ENCODE measurements at places on chromosomes 7 and 10.

DNA sequence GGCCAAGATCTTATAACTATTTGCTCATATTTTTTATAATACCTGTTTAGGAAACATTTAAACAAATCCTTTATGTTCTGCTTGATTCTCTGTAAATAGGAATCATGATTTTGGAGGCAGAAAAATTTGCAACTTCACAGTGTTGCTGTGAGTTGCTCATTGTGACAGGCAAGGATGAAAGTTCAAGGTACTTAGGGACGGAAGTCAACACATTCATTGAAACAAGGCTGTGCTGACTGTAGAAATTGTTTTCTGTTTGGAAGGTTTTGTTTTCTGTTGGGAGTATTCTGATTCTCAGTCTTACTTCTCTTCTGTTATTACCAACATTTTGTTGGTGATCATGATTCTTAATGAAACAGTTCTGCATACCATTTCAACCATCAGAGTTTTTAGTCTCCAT is 54.9 kb downstream of the FANK1 start:
- DNase-seq: no peak

DNA sequence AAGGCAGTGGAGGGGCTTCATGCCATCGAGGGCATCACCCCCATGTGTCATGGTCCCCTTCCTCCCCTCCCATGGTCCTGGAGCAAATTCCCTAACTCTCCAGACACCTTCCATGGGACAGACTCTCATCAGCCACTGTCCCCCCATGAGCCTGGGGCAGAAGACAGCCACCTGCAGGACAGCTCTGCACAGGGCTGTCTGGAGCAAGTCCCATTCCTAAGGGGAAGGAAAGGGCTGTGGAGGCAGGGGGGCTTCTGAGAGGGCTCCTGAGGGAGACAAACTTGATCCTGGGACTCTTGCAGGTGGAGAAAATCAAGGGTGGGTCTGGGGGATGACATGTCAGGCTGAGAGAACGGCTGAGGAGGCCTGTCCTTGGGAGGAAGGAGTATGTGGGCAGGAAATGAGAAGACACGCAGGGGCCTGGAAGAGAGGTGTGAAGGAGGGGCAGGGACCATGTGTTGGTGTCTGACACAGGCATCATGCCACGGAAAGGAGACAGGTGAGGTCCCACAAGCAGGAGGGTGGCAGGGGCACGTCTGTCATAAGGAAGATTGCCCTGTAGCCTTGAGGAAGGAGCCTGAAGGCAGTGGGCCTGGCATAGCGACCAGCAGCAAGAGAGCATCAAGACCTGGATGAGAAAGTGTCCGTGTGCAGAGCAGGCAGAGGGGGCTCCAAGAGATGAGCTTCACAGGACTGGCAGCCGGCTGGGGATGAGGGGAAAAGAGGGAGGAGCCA is 14.4 kb upstream of the GDF10 start:
- no peak for DNase-seq

DNA sequence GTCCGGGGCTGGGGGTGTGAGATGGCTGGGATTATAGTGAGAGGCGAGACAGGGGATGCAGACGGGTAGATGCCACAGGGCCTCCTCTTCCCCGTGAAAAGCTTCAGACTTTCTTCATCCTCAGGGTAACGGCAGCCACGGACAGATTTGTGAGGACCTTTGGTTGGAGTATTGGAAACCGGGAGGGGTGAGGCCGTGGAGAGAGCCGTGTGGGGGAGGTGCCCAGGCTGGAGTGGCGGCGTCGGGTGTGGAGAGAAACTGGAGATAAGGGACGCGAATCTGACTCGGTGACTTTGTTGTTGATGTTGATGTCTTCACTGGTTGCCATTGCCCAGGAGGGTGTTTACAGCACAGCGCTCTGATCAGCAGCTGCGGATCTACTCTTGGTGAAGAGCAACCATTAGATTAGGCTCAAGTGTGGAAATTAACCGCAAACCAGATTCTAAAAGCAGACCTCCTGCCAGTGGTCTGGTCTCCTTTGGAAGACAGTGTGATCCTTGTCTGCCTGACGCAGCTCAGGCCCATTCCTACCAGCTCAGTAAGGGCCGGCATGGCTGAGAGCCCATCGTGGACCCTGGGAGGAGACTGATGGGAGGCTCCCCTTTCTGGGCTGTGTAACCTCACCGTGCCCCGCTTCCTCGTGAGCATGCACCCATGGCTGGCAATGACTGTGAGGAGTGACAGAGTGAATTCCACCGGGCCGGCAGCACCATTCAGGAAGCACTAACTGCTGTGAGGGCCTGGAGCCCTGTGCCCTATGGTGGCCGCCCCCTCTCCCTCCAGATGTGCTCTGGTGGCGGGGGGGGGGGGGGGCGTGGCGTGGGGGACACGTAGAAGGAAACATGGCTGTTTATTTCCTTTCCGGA is 90.3 kb downstream of the INPP5A start:
- DNase-seq: peak; percentile 84

DNA sequence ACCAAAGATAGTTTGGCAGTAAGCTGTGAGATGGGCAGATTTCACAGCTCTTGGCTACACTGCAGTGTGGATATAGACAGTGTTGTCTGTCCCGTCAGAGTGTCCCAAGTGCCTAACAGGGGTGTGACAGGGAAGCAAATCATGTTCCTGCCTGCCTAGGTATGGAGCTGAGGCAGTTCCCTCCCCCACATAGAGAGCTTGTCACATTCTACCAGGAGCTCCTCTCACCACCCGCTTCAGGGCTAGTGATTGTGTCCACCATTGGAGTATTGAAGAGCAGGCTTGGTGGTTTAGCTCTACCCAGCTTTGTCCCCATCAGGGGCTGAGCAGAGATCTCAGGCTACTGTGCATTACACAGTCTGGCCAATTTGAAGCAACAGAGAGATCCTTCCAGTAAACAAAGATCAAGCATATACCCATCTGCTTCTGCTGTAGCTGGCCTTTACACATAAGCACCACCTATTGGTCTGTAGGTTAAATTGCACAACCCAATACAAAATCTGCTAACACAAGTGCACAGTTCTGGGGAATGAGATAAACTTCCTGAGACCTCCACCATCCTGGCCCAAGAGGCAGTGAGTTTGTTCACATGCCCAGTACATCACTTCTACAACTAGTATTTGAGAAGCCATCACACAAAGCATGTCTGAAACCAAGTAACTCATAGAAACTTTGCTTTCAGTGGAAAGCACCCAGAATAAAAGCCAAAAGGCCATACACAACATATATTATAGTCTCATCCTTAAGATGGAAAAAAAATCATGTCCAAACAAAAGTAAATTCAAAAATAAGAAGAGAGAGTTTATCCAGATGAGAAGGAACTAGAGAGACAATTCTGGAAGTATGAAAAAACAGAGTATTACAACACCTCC is 67.3 kb downstream of the GLCCI1 start:
- peak; percentile 2 for DNase-seq

- no peak for DNase-seq
Measured at GRCh38 chr10:104892879-104893617, 252.0 kb downstream of the SORCS3 start.

GRCh38 chr10:4103603-4104002 is 318.6 kb upstream of the KLF6 start:
- no peak for DNase-seq

DNA sequence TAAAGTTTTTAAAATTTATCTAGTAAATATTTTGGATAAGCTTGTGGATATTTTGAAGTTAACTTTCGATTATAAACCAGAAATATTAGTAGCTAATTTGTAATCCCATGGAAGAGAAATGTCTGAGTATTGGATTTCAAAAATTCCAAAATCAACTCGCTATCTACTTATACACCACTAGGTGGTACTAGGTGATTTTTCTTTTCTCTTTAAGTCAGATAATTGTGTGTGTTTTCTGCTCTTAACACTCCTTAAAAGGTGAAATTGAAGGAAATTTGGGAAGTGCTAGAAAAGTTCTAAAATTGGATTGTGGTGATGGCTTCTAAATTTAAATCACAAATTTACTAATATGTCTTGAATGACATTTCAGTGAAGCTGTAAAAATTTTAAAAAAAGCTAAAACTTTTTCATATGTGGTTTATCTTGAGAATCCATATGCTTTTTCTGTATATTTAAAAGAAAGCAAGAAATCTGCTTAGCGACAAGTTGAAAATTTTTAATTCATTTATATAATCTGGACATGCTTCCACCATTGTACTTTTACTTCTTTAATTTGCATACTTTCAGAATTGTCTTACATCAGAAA is 90.2 kb downstream of the IPMK start:
- DNase-seq: no peak

DNA sequence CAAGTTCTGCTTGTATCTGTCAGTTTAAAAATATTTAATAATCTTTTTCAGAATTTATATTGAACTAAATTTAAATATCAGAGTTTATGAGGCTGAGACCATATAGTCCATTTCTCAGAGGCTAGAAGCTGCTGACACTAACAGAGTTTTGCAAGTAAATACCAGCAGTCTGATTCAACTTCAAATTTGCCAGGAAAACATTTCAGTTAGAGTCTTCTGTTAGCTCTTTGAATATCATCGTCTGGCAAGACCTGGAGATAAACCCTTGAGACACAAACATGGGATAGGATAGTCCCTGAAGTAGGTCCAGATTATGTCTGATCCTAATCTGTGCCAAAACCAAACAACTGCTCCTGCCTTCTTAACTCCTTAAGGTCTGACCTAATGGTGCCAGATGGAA is 472.8 kb upstream of the STEAP1 start:
- DNase-seq: no peak

- DNase-seq: peak; percentile 87
Measured at GRCh38 chr7:116525913-116526861, 1.4 kb downstream of the CAV1 start.

DNA sequence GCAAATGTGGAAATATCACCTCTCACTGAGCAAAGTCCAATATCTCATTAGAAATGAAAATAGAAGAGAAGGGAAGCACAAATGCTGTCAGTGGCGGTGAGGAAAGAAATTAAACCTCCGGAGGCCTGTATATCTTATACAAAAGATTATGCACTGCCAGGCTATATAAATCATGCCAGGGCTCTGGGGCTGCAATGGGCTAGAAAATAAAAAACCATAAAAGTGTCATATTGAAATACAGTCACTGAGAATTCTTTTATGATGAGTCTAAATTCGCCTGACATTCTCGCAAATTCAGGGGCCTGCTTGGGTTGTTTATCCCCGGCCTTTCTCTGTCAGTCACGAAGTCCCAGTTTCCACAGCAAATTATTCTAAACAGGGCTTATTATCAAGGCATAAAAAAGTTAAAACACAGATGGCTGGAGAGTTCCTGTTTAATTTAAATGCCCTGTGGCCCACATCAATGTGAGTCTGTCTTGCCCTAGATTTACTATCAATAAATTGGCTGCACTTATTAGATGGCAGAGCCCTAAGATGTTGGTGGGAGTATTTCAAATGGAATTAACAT is 193.8 kb downstream of the SNX10 start:
- no peak for DNase-seq

- no peak for DNase-seq
Measured at GRCh38 chr7:39211581-39211980, 233.9 kb downstream of the POU6F2 start.

GRCh38 chr10:77514870-77515269 is 122.7 kb downstream of the KCNMA1 start:
- DNase-seq: no peak

- no peak for DNase-seq
Measured at GRCh38 chr10:23604613-23605012, 165.7 kb downstream of the OTUD1 start.

DNA sequence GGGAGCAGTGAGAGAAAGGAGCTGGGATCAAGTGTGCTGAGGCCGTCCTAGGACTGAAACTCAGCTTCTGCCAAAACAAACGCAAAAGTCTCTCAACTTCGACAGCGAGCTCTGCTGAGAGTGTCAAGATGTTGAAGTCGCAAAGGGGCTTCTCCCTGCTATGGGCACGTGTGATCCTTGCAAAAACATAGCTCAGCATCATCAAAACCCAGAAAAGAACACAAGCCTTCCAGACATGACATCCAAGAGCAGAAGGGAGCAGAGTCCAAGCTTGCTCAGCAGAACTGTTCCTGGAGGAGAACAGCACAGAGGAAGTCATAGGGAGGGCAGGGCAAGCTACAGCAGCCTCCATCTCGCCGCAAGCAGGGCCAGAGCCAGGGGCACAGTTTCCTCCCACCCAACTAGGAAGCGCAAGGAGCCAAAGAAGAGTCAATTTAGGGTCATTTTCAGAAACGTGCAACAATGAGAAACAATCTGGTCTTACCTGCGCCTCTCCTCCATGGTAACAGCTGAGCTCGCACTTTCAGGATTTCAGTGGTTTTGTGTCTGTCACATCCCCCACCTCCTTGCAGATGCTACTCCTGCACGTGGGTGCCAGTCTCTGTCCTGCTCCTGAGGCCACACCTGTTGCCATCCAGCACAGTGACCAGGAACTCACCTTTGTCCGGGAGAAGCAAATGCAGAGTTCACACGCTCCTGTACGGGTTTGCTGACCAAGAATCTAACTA is 113.9 kb downstream of the DIP2C start:
- no peak for DNase-seq

GRCh38 chr10:100008142-100008522 is 1.6 kb downstream of the DNMBP start:
- peak; percentile 65 for DNase-seq

DNA sequence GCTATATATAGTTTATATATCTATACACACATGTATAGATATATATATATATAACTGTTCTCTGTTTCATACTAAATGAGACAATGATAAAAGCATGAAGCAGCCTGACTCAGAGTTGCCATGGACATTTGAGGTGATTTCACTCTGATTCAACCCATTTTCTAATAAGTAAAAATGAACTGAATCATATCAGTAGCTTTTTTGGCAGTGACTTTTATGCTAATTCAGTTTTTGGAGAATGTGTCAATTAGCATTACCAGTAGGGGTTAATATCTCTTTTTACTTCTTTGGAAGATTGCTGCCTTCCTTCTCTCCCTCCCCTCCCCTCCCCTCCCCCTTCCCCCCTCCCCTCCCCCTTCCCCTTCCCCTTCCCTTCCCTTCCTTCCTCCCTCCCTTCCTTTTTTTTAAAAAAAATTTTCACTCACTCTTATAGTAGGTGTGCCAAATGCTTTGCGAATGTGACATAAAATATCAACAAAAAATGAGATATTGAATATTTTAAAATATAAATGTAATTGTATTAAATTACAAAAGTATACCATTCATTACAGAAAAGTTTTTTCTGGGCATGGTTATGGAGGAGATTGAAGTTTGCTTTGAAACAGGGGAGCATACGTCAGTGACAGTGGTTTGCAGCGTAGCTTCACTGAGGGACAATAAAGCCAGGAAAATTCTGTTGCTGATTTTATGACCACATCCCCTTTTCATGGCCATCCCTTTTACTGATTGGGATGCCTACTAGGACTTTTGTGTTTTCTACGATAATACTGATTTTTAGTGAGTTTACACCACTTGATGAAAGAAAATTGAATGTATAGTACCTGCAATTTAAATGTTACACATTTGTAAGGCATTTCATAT is 64.0 kb upstream of the KLF6 start:
- DNase-seq: peak; percentile 46

All from hepatic stellate cell (primary cell).